Pancreas (tissue), 10 donors: ENCODE measurements at places on chromosomes 6 and 20. TPM values are rescaled to one million over a fixed set of nuclear protein-coding genes. Genes with fewer than 3 reads are reported as not detected.

DNA sequence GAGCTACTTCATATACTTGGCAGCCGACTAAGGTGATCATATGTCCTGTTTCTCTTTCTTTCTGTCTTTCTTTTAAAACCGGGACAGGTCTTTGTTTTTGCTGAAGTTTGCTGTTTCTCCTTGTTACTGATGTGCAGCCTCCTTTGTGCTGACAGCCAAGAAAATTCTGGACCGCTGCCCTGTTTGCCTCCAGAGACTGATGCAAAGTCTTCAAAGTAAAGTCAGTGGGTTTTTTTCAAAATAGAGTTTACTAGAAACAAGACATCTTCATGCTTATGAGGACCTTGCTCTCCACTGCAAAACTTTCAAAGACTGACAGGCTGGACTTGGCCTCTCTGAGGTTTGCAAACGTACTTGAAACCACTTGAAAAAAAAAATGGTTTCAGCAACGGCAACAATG is 510.5 kb upstream of the MAP3K7 start:
- H3K4me1 ChIP-seq: no peaks in the 10 kb centered on the region
- H3K27me3 ChIP-seq: no peaks in the 10 kb centered on the region
- no peak for DNase-seq

GRCh38 chr6:158330016-158330415 is 17.8 kb downstream of the TULP4 start:
- H3K4me3 ChIP-seq: no peak overlapping the region
- H3K4me1 ChIP-seq: peaks cover 5% of the 10 kb centered on the region
- H3K36me3 ChIP-seq: no peaks in the 10 kb centered on the region
- H3K27ac ChIP-seq: no peak overlapping the region
- no peaks in the 10 kb centered on the region for H3K27me3 ChIP-seq

GRCh38 chr6:57085471-57085870 is 4.5 kb upstream of the ZNF451 start:
- no peaks in the 10 kb centered on the region for H3K4me1 ChIP-seq
- H3K4me3 ChIP-seq: no peak overlapping the region
- H3K27ac ChIP-seq: no peak overlapping the region
- no peaks in the 10 kb centered on the region for H3K36me3 ChIP-seq
- no peaks in the 10 kb centered on the region for H3K27me3 ChIP-seq
- no peak for DNase-seq

Gene ERVFRD-1
- 0.06 TPM for total RNA-seq

DNA sequence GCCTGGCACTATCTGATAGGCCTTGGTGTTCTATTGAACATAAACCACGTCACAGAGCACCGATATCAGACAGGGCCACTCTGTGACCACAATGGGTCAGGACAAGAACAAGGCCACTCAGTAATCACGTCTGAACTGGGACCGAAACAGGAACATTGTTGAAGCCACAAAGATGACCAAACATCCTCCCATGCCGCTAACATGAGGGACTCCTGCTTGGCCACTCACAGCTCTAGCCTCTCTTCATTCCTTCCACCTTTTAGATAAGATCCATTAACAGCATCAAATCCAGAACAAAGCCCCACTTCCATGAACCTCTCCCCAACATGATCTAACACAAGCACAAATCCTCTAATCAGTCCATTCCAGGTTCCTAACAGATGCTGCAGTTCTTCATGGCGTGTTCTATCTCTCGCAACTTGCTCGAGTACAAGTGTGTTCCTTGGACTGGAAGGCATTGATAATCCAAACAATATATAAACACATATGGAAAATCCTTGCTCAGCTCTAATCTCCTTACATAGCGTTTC is 7.4 kb downstream of the SIRT5 start:
- no peak for DNase-seq
- H3K27me3 ChIP-seq: no peaks in the 10 kb centered on the region
- H3K4me1 ChIP-seq: no peaks in the 10 kb centered on the region
- no peak overlapping the region for H3K27ac ChIP-seq
- no peaks in the 10 kb centered on the region for H3K36me3 ChIP-seq

DNA sequence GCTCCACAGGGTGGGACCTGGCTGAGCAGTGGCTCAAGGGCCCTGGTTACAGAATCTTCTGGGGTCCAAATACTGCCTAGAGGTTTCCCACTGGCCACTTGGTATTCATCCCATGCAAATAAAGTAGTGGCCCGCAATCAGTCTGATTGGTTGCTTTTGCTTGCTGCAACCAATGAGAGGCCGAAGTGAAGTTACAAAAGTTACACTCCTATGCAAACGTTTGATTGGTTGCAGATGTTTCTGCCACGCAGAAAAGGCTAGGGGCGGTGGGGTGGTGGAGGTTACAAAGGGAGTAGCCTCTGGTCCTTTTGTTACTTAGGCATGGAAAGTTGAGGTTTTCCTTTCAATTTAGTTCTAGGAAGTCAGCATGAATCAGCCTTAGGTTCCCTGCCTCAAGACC is 3.6 kb upstream of the NHLRC1 start:
- DNase-seq: no peak
- peaks cover 5% of the 10 kb centered on the region for H3K36me3 ChIP-seq
- no peak overlapping the region for H3K4me3 ChIP-seq
- no peaks in the 10 kb centered on the region for H3K27me3 ChIP-seq
- no peak overlapping the region for H3K27ac ChIP-seq

DNA sequence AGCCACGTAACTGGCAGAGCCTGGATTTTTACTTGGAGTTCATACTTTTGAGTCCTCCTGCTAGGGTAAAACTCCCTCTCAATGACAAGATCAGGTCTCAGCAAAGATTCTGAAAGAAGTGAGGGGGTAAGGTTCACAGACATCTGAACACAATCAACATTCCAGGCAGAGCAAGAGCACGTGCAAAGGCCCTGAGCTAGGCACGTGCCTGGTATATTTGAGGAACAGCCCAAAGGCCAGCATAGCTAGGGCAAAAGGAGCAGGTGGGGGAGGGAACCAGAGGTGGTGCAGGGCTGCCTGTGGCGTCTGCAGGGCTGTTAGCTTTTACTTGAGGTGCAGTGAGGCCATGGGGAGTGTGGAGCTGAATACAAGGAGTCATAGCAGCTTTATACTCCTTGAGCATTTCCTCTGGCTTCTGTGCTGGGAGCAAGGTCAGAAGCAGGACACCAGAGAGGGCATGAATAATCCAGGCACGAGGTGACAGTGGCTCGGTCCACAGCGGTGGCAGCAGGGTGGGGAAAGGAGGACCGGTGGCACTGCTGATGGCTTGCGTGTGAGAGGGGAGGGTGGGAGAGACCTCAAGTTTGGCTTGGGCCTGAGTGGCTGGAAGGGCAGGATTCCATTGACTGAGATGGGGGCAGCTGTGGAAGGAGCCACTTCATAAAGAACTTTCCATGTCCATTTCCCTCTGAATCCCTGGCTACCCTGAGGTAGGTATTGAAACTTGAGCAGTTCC is 57.0 kb downstream of the DLGAP4 start:
- H3K36me3 ChIP-seq: no peaks in the 10 kb centered on the region
- H3K4me3 ChIP-seq: no peak overlapping the region
- no peak overlapping the region for H3K27ac ChIP-seq
- H3K4me1 ChIP-seq: no peaks in the 10 kb centered on the region

DNA sequence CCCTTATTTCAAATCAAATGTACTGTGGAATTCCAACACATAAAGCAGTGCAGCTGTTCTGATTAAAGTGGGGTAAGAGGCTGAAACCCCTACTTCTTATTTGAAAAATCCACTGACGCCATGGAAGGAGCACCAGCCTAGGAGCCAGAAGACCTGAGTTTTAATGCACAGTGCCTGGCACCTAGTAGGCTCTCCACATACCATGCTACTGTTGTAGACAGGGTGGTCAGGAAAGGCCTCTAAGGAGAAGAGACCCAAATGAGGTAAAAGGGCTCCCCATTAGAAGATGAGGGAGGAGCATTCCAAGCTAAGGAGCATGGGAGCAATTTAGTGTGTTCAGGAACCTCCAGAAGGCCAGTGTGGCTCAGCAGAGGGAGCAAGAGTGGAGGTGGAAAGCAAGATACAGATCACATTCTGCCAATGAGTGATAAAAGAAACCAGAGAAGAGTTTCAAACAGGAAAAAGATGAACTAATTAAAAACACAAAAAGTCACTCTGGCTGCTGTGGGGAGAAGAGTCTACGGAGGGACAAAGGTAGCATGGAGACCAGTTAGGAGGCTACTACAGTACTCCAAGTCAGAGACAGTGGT is 11.8 kb upstream of the ZNF76 start:
- DNase-seq: no peak
- no peak overlapping the region for H3K27ac ChIP-seq
- no peak overlapping the region for H3K4me3 ChIP-seq
- no peaks in the 10 kb centered on the region for H3K27me3 ChIP-seq

Gene RALGAPA2
- total RNA-seq: 21.3 TPM

Gene LRRN4
- total RNA-seq: 2.6 TPM

Gene STMND1
- 1.3 TPM for total RNA-seq

DNA sequence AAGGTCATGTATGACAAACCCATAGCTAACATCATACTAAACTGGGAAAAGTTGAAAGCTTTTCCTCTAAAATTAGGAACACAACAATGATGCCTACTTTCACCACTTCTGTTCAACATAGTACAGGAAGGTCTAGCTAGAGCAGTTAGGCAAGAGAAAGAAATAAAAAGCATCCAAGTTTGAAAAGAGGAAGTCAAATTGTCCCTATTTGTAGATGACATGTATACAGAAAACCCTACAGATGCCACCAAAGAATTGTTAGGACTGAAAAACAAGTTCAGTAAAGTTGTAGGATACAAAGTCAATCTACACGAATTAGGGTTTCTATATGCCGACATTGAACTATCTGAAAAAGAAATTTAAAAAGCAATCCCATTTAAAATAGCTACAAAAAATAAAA is 89.4 kb upstream of the GLP1R start:
- no peaks in the 10 kb centered on the region for H3K27me3 ChIP-seq
- no peaks in the 10 kb centered on the region for H3K4me1 ChIP-seq
- H3K36me3 ChIP-seq: no peaks in the 10 kb centered on the region

DNA sequence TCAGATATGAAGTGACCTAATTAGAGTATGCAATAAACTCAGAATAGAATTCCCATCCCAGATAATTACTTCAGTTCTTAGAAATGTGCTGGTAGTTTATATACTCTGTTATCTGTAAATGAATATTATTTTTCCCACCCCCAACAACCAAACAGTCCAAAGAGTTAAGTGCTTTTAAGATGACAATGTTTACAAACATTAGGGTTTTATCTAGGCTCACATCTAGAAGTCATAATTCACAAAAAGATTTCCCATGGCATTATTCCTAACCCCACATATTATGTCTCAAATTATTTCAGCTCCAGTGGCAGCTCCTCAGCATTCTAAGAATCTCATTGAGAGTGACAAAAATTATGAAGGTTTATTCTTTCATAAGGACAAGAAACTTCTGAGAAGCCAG is 120.9 kb downstream of the TASP1 start:
- H3K27ac ChIP-seq: no peak overlapping the region
- H3K36me3 ChIP-seq: no peaks in the 10 kb centered on the region
- H3K4me3 ChIP-seq: no peak overlapping the region
- no peak for DNase-seq
- H3K27me3 ChIP-seq: no peaks in the 10 kb centered on the region

GRCh38 chr6:74607934-74608333 is 597.9 kb downstream of the COL12A1 start:
- H3K36me3 ChIP-seq: no peaks in the 10 kb centered on the region
- H3K27me3 ChIP-seq: no peaks in the 10 kb centered on the region
- no peak overlapping the region for H3K4me3 ChIP-seq
- H3K27ac ChIP-seq: no peak overlapping the region
- H3K4me1 ChIP-seq: no peaks in the 10 kb centered on the region
- DNase-seq: no peak

GRCh38 chr6:38131527-38131965 is 312.0 kb downstream of the ZFAND3 start:
- no peaks in the 10 kb centered on the region for H3K4me1 ChIP-seq
- no peak overlapping the region for H3K27ac ChIP-seq
- H3K27me3 ChIP-seq: no peaks in the 10 kb centered on the region
- no peaks in the 10 kb centered on the region for H3K36me3 ChIP-seq
